Mammary epithelial cell (primary cell): ENCODE measurements at places on chromosomes 3 and 15. TPM values are rescaled to one million over a fixed set of nuclear protein-coding genes. Genes with fewer than 3 reads are reported as not detected.
A peak's percentile ranks its signal among the peaks of the same experiment; 100 is the strongest.

Gene ERICH6
- not detected in 2 replicates for total RNA-seq

Gene ST3GAL6
- total RNA-seq, result 7.0 TPM

Gene KCNMB3
- 1.0 TPM for total RNA-seq

Gene CELSR3
- total RNA-seq, result 2.2 and 3.6 TPM in 2 replicates

Gene RASL12
- not detected for total RNA-seq

Gene NECTIN3
- 12.5 TPM for total RNA-seq

Gene TRH
- total RNA-seq, result not detected

Gene PLXNB1
- 148 and 195 TPM in 2 replicates for total RNA-seq

Gene TMEM212
- not detected in 2 replicates for total RNA-seq

Gene PLCB2
- total RNA-seq, result 0.59 and 1.4 TPM in 2 replicates

Gene REC114
- not detected for total RNA-seq

DNA sequence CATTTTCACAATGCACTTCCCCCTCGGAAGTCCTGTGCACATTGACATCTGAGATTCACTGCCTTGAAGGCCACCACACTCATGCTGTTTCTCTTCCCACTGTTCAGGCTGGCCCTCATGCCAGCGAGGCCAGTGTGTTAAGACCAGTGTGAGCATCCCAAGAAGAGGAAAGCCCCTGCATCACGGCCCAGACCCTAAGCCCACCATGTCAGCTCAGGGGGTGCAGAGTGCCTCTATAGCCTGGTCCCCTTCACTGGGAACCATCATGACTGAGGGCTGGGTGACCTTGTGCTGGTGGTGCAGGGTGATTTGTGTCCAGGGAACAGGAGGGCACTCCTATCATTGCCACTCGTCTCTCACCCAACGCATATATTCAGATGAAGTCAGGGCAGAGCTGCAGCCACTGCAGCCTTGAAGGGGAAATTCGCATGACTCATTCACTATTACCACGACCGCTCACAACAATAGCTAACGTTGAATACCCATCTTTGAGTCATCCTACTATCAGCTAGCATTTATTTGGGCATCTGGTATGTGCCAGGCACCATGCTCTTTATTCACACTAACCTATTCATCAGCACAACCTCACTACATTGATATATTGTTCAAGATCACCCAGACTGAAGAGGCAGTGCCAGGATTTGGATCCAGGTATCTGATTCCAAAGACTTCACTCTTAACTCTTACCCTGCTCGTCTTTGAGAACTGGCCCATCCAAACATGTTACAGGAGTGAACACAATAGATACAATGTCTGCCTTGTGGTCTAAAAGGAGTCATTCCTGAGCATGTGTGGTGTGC lies 58.8 kb upstream of the SLC6A11 start:
- DNase-seq, result peak; percentile 96

DNA sequence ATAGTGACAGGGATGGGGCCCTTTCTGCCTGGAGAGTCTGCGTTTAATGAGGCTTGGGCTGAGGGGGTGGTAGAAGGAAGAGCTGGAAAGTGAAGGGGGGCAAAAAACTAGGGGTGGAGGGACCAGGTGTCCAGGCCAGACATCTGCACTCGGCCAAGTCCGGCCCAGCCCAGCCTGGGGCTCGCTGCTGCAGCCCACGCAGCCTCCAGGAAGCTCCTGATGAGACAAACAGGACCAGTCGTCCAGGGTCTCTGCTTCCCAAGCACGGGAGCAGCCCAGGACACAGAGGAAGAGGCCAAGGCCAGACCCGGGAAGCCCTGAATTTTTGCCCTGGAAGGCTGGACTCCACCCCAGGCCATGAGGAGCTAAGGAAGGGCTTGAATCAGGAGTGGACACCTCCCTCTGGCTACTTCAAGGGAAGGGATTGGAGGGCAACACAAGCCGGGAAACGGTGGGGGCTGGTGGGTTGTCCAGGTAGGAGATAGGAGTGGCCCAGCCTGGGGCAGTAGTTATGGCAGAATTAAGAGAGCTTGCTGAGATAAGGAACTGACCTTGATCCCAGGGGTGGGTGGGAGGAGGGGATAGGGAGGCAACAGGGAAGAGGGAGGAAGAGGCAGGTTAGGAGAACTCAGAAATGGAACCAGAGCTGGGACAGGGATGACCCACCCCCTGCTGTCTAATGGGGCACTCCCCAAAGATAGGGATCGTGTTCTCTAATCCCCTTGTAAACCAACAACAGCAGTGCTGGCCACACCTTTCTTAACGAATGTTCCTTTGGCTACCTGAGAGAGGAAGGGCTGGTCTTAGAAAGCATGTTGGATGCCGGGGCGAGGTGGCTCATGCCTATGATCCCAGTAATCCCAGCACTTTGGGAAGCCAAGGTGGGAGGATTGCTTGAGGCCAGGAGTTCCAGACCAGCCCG lies 89.5 kb downstream of the ANP32A start:
- DNase-seq, result no peak

DNA sequence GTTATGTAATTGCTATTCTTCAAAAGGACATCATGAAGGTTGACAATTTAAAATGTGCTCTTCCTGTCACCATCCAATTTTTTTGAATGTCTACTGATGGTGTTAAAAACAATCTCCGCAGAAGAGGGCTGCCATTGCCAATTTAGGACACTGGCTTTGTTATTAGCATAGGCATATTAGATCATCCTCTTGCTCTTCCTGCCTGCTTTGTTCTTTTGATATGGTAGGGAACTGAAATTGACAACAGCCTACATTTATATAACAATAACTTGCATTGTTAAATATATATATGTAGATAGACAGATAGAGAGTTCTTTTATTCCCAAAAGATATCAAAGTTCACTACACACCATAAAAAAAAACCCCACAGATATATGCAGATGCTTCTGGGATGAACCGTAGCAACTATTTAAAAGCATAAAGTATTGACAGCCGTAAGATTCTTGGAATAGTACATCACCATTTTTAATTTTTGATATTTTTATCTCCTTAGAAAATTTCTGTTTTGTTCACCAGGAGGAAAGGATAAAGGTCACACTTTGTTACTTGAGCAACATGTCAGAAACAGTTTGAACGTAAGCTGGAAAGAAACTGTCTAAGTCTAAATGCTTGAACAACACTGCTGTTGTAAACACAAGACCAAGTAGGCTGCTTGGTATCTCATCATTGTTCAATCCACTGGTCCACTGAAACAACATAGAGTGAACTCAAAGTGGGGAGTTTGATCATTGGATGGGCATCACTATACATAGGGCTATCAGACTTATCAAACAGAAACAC lies 66.5 kb downstream of the MDFIC2 start:
- no peak for DNase-seq

DNA sequence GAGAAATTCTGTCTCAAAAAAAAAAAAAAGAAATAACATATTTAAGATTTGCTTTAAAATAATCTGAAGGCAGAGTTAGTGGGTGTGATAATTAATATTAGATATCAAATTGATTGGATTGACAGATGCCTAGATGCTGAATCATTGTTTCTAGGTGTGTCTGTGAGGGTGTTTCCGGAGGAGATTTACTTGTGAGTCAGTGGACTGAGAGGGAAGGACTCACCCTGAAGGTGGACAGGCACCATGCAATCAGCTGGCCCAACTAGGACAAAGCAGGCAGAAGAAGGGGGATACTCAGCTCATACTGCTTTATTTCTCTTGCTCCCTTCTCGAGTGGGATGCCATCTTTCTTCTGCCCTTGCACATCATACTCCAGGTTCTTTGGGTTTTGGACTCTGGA lies 16.7 kb upstream of the RPL24 start:
- DNase-seq, result peak; percentile 80

DNA sequence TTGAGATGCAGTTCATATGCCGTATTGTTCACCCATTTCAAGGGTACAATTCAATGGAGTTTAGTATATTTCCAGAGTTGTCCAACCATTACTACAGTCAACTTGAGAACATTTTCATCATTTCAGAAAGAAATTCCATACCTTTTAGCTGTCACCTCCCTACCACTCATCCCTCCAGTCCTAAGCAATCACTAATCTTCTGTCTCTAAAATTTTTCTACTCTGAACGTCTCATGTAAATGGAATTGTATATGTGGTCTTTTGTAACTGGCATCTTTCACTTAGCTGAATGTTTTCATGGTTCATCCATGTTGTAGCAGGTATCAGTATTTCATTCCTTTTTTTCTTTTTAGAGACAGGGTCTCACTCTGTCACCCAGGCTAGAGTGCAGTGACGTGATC lies 51.1 kb downstream of the CMTM7 start:
- DNase-seq, result peak; percentile 40

DNA sequence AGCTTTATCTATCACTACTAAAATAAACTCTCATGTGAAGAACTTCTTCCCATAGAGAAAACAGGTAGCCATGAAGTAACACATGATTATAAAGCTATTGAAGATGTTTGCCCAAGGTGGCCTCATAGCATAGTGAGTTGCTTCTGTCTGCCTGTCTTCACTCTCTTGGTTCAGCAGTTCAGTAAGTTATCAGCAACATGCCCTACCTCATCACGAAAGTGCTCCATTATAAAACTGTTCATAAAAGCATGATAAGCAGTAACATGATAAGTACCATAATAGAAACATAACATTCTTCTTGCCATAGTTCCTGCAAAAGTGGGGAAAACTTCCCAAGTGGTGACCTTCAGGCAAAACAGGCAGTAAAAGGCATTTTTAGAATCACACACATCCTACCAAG lies 45.6 kb downstream of the MRPL3 start:
- no peak for DNase-seq

GRCh38 chr3:129953621-129954020 lies 20.9 kb upstream of the TRH start:
- DNase-seq, result no peak

DNA sequence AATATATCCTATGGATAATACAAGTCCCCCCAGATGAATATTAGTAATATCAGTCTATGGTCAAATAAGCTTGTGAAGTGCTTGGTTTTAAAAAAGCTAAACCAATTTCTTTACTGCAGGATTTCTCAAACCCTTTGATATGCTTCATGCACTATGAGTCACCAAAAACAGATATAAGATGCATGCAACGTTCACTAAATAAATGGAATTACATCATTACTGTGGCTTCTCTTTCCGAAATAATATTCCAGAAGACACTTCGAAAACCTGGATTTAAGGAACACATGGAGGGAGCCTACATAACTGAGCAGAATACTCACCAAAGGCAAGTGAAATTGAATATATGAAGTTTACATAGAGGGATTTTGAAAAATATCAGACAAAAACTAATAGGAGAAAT lies 126.3 kb upstream of the ABI3BP start:
- peak; percentile 1 for DNase-seq

DNA sequence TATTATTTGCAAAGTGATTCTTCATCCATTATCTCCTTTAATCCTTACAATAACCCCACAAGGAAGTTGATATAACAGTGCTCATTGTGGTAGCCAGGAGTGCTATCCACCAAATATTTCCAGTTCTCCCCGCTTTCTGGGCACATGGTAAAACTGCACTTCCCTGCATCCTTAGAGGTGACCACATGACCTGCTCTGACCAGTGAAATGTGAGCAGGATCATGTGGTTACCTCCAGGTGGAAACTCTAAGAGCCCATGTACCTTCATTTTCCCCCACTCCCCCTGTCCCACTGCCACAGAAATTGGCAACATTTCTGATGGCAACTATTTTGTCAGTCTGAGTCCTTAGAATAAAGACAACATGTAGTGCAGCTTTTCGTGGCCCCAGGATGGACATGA lies 89.7 kb downstream of the MRPL46 start:
- no peak for DNase-seq

DNA sequence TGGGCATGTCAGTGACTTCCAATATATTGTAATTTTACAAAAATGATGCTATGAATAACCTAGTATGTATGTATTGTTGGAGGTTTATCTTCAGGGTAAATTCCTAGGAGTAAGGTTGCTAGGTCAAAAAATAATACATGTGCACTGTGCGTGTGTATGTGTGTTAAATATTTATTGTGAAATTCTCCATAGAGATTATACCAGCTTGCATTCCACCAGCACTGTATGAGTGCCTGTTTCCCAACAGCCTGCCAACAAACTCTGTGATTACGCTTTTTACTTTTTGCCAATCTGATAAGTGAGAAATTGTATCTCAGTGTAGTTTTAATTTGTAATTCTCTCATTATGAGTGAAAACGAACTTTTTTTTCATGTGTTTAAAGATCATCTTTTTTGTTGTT lies 12.6 kb upstream of the IGF2BP2 start:
- no peak for DNase-seq

GRCh38 chr3:42556089-42556632 lies 25.6 kb downstream of the SEC22C start:
- DNase-seq, result peak; percentile 21

GRCh38 chr3:30333143-30333542 lies 273.3 kb upstream of the TGFBR2 start:
- DNase-seq, result no peak

- DNase-seq, result no peak
Observed at GRCh38 chr3:141955175-141955574, 78.7 kb downstream of the ATP1B3 start.

GRCh38 chr3:180048103-180048502 lies 11.4 kb upstream of the PEX5L start:
- DNase-seq, result no peak

GRCh38 chr15:39747326-39747725 lies 35.3 kb downstream of the FSIP1 start:
- DNase-seq, result peak; percentile 60

GRCh38 chr3:71413572-71413971 lies 170.0 kb downstream of the FOXP1 start:
- no peak for DNase-seq

DNA sequence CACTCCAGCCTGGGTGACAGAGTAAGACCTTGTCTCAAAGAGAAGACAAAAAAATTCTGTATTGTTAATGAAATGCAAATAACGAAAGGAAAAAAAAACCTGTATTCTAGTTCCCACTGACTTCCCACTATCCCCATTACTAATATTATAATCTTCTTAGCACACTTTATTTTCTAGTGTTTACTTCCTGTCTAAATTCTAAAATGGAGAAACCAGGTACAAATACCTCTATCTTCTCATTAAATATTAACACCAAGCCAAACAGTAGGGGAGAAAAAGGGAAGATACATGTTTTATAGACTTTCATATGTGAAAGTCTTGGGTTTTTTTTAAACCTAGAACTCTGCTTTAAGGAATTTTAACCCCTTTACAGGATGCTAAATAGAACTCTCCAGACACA lies 55.3 kb upstream of the PLXND1 start:
- DNase-seq, result no peak

- peak; percentile 80 for DNase-seq
Observed at GRCh38 chr15:78374436-78375393, 34.6 kb downstream of the CRABP1 start.

GRCh38 chr3:9690451-9691450 lies 12.9 kb upstream of the CPNE9 start:
- no peak for DNase-seq

- DNase-seq, result no peak
Observed at GRCh38 chr15:82914396-82914795, 38.1 kb downstream of the HOMER2 start.

DNA sequence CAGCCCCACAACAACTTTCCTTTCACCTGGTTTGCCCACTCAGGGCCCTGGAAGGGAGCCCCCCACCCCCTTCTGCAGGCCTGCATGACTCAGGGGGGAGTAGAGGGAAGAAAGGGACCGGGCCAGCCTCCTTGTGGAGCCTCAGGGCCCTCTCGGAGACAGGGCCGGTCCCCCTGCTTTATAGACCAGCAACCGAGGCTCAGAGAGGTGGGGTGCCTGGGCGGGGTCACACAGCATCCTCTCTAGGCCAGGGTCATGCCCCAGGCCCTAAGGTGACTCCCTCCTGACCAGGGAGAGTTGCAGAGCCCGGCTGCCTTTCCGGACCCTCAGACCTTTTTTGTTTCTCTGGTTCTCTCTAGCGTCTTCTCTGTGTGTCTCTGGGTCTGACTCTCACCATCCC lies 211.3 kb downstream of the TBC1D2B start:
- no peak for DNase-seq
